Aorta (tissue), 5 donors: ENCODE measurements at places on chromosomes 5 and 9. TPM values are rescaled to one million over a fixed set of nuclear protein-coding genes. Genes with fewer than 3 reads are reported as not detected.

- H3K27me3 ChIP-seq: no peaks in the 10 kb centered on the region
- H3K27ac ChIP-seq: no peak overlapping the region
- no peak for DNase-seq
- H3K36me3 ChIP-seq: no peaks in the 10 kb centered on the region
- H3K4me3 ChIP-seq: no peak overlapping the region
These were observed 174.6 kb upstream of the SPEF2 start for GRCh38 chr5:35442885-35443639.

Gene PCDHB15
- polyA plus RNA-seq: 12.1 TPM

DNA sequence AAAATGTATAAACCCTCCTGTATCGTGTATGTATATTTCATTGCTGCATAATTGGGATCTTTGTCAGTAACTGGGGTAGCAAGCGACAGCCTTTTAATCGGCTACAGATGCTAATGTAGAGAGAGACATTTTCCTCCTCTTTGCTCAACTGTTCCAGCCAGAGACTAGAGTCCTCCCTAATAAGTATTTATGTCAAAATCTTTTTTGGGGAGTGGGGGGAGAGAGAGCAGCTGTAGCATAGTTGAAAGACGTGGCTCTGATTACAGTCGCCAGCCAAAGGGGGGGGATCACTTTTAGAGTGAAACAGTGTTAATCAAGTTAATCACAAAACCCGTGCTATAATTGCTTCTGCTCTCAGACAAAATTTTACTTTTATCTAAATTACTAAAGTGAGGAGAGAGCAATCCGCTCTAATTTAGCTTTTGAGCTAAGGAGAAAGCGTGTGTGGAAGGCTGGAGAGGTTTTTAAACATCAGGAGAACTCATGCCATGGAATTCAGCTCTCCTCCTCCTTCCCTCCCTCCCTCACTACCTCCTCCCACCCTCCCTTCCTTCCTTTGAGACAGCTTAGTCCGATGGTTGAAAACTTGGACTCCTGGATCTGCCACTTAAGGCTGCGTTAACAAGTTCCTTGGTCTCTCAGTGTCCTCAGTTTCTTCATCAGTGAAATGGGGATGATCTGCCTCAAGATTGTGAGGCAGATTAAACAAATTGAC, 87.3 kb upstream of the ZNF618 start:
- H3K27me3 ChIP-seq: no peaks in the 10 kb centered on the region
- H3K36me3 ChIP-seq: no peaks in the 10 kb centered on the region
- no peak overlapping the region for H3K4me3 ChIP-seq
- no peaks in the 10 kb centered on the region for H3K4me1 ChIP-seq

Gene OMD
- polyA plus RNA-seq: 176 TPM

Gene TCF7
- 0.54 TPM for polyA plus RNA-seq

Gene SLC46A2
- polyA plus RNA-seq: not detected
